T-helper 17 cell (primary cell): ENCODE measurements at places on chromosomes 11 and 22.

- DNase-seq, result no peak
Measured at GRCh38 chr22:35345808-35346505, 34.9 kb upstream of the HMOX1 start.

- peak; percentile 55 for DNase-seq
Measured at GRCh38 chr22:46150655-46151477, 540 bp downstream of the PPARA start.

GRCh38 chr11:17443000-17443399 is 33.6 kb downstream of the ABCC8 start:
- no peak for DNase-seq

- DNase-seq, result no peak
Measured at GRCh38 chr11:57514538-57515331, 767 bp downstream of the SLC43A1 start.

DNA sequence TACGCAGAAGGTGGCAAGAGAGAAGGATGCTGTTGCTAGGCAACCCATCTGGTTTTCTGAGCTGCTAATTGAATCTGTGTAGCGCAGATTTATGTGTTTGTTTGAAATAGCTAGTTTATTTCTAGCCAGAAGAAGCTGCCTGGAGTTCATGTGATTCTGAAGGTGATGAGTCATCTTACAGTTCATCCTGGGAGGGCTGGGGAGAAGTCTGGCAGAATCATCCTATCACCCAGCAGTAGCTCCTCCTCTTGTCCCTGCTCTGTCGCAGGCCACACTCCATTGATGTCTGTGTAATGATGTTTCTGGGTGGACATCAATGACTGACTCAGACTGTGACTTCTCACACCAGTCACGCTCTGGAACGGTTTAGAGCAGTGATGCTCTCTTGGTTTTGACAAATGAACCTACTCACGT is 4.8 kb upstream of the FBXO7 start:
- DNase-seq, result no peak

DNA sequence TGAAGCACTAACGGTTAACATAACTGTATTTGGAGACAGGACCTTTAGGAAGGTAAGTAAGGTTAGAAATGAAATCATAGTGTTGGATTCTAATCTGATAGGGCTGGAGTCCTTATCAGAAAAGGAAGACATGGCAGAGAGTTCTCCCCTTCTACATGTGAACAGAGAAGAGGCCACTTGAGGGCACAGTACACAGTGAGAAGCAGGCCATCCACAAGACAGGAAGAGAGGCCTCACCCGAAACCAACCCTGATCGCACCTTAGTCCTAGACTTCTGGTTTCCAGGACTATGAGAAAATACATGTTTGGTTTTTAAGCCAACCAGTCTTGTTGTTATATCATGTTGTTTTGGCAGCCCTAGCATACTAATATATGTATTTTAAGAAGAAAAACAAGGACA is 170.0 kb downstream of the LRRC4C start:
- no peak for DNase-seq

- DNase-seq, result no peak
Measured at GRCh38 chr11:76658231-76658630, 12.3 kb downstream of the LRRC32 start.

DNA sequence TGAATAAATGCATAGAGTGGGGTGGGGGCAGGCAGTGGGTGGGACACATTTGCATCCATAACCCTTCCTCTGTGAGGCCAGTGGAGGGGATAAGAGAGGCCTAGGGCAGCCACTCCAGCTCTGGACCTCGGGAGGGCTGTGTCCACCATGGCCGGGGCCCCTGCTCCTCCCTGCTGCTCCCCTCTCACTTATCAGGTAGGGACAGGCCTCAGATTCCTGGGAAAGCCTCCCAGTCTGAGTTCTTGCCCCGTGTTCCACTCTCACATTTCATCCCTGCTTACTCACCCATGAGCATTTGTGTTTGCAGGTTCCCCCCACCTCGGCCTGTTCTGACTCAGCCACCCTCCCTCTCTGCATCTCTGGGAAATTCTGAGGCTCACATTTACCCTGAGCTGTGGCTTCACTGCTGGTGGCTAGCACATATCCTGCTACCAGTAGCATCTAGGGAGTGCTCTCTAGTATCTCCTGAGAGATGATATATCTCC is 128.7 kb upstream of the TOP3B start:
- no peak for DNase-seq

GRCh38 chr22:38973289-38974169 is 8.6 kb upstream of the APOBEC3B start:
- peak; percentile 31 for DNase-seq

- no peak for DNase-seq
Measured at GRCh38 chr22:22616636-22617035, 27.8 kb upstream of the GGTLC2 start.

DNA sequence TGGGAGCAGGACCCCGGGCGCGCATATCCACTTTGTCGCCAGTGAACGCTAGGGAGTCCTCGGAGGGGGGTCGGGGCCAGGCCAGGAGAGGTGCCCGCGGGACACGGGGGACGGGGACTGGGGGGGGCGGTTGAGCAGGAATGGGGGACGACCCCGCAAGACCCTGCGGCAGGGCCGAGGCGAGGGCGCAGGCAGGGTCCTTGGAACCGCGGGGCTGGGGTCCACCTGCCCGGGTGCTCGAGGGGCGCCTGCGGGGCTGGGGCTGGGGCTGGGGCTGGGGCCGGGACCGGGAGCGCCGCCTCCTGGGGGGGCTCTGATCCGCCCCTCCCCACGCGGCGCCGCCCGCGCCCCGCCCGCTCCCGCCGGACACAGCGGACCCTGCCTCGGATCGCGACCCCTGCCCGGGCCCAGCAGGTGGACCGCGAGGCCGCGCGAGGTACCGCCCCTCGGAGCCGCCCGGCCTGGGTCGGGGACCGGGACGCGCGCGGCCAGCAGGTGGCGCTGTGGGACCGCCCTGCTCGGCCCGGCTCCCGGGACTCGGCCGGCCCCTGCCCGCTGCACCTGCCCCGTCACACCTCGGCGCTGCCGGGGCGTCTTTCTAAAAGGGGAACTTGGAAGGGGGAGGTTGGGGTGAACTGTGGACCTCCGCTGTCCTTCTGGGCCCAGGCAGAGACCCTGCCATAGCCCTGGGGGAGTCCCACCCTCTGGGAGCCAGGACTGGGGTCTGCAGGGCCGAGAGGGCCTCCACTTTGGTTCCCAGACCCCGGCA is 11.0 kb downstream of the CRELD2 start:
- peak; percentile 84 for DNase-seq

- DNase-seq, result peak; percentile 42
Measured at GRCh38 chr11:10455637-10456487, 798 bp downstream of the AMPD3 start.

GRCh38 chr11:132821014-132821413 is 711.3 kb downstream of the OPCML start:
- DNase-seq, result no peak

DNA sequence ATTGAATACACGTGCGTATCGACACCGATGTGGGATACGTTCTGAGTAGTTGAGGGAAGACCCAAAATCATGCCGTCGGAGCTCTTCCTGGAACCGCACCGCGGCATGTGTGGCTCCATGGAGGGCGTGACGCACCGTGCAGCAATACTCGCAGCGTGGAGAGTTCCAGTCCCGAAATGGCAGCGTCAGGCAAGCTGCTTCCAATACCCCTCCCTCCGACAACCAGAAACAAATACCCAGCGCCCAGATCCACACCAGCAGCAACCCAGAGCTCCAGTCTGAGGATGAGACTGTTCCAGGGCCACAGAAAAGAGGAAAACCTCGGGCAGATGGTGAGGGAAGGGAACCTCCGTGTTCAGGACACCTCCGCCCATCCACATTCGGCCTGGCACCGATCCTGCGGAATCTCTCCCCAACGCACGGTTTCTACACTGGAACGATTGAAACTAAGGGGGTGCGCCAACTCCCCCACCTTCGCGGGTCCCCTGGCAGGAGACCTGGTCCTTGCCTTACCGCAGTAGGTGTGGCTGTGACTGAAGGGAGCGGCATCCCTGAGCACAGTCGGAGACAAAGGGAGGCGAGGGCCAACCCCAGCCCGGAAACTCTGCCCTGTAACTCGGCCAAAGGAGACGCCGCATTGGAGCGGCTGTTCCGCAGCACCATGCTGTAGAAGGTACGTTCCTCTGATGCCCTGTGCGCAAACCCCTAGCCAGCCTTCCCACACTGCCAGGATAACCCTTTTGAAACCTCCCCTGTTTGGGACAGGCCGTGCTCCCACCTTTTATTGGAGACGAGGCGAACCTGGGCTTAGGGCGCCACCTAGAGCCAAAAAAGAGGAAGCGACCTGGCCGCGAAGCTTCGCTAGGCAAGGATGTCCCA is 28.2 kb downstream of the DBX1 start:
- DNase-seq, result peak; percentile 32

GRCh38 chr11:74627381-74627780 is 35.0 kb downstream of the POLD3 start:
- no peak for DNase-seq

GRCh38 chr11:46203746-46204145 is 73.7 kb upstream of the CREB3L1 start:
- no peak for DNase-seq

DNA sequence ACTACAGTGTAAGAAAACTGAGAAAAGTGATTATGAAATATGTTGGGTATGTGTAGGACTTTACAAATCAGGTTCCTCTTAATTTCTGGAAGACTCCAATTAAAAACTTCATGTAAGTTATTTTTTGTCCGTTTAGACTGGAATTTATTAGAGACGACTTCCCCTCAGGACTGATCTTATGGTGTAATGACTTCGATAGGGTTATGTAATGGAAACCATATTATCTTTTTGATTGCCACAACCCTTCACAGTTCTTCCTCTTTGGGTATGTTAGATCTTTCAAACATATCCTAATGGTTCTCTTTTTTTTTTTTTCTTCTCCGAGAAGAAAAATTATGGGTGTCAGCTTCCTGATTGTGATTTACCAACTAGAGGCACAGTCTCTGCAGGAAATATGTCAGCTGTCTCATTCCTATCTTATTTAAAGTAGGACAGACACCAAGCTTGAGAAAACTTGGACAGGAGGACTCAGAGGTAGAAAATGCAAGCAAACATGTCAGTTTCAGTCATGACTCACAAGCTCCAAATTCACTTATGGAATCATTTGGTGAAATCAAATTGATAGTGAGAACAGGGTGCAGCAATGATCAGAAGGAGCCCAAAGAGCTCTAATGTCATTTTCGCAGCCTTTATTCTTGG is 11.1 kb upstream of the LDLRAD3 start:
- DNase-seq, result no peak

DNA sequence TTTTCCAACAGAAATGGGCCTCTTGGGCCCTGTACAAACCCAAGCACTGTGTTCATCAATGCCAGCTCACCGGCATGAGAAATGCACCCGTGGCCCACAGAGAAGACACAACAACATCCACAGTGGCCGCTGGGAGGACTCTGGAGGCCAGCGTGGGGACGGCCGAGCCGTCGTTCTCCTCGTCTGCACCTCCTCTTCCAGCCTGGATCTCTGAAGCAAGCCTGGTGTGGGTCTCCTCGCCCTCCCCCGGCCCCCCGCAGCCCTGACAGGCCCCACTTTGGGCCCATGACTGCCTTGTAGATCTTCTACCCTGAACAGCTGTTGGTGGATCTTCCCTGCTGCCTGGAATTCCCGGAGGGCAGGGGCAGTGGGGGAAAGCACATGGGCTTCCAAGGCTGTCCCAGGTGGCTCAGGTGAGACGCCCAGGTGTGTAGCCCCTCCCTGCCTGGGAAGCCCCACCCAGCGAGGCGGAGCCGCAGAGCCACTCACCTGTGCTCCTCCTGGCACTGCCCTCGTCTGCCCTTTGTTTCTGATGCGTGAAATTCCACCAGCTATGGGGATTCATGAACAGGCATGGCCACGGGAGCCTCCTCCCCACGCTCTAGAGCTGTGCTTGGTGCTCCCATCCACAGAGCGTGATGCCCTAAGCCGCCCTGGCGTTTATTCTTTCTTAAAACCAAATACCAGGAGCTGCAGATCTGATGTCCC is 225.9 kb downstream of the BRD1 start:
- no peak for DNase-seq

DNA sequence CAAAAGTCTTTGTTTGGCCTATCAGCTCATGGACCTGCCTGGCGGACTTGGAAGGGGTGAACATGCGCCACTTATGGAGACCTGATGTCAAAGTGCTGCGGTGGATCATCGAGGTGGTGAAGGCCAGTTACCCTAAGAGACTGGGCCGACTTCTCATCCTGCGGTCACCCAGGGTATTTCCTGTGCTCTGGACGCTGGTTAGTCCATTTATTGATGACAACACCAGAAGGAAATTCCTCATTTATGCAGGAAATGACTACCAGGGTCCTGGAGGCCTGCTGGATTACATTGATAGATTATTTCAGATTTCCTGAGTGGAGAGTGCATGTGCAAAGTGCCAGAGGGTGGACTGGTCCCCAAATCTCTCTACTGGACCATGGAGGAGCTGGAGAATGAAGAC is 17.9 kb downstream of the ALKBH3 start:
- DNase-seq, result no peak

DNA sequence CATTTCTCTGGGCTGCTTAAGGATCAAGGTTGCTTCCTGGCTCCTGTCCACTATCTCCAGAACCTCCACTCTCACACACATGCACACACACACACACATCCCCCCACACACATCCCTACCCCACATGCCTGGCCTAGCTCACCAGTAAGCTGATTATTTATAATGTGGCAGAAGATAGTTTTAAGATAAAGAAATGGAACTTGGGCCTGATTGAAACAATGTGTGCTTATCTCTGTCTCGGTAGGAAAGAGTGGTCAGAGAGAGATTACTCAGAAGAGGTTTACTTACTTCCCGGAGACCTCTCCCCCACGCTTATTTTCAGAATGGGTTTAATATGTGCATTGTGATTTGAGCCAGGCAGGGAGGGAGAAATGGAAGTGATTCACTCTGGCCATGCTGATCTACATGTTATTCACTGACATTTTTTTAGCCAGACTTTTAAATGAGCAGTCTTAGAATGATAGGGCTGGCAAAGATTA is 422.4 kb downstream of the TENM4 start:
- no peak for DNase-seq

DNA sequence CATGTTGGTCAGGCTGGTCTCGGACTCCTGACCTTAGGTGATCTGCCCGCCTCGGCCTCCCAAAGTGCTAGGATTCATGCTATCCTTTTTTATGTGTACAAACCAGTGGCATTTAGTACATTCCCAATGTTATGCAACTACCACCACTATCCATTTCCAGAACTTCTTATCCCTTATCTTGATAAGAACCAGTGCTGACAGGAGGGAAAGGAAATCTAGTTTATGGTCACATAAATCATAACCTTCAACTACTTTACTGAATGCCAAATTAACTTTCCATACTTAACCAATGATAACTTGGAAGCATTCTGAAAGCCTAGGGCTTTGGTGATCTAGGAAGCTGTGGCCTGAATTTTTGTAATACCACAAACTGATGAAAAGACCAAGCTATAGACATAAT is 170.4 kb downstream of the SWAP70 start:
- no peak for DNase-seq

GRCh38 chr11:48193876-48194275 is 22.7 kb upstream of the OR4B1 start:
- DNase-seq, result no peak

DNA sequence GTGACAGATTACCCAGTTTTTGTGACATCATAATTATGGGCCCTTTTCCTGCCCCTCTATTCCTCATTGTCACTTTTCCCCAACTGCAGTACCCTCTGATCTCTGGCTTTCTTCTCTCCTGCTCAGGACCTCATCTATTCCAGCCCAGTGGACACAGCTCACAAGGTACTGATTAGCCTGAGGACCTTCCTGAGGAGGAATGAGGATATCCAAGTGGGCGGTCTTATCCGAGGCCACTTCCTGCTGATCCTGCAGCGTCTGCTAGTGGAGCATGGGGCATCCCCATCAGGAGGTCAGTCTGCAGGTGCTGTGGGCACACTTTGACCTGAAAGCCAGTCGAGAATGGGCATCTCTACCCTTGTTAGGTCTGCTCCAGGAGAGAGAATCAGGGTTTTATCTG is 24.5 kb upstream of the CCDC134 start:
- no peak for DNase-seq
